Vein endothelial cell (primary cell): ENCODE measurements at places on chromosomes 11 and 22. TPM values are rescaled to one million over a fixed set of nuclear protein-coding genes. Genes with fewer than 3 reads are reported as not detected.

OR51F2 gene
- not detected in 2 replicates for total RNA-seq

GLB1L2 gene
- 0.67 and 1.6 TPM in 2 replicates for total RNA-seq

ZDHHC5 gene
- 62.7 and 67.0 TPM in 2 replicates for total RNA-seq

GSTT2B gene
- total RNA-seq: 4.2 and 8.8 TPM in 2 replicates

APOBEC3B gene
- 0.98 and 2.9 TPM in 2 replicates for total RNA-seq

OR52N4 gene
- not detected in 2 replicates for total RNA-seq

SCGB1D4 gene
- not detected in 2 replicates for total RNA-seq

SCGB1A1 gene
- total RNA-seq: not detected in 2 replicates

AQP11 gene
- 0.19 and 0.33 TPM in 2 replicates for total RNA-seq

ADM gene
- 130 and 211 TPM in 2 replicates for total RNA-seq

P2RY2 gene
- 3.3 and 5.7 TPM in 2 replicates for total RNA-seq

FAM181B gene
- under 0.01 TPM in 2 replicates for total RNA-seq

RNF214 gene
- 14.2 and 14.4 TPM in 2 replicates for total RNA-seq

OR52H1 gene
- total RNA-seq: 0.65 TPM in 1 of 2 replicates, not detected in the other

ZP1 gene
- not detected in 2 replicates for total RNA-seq

CHRM4 gene
- not detected in 2 replicates for total RNA-seq

OR51E2 gene
- total RNA-seq: not detected in 2 replicates

DEUP1 gene
- total RNA-seq: not detected in 2 replicates

SLC22A6 gene
- total RNA-seq: not detected in 2 replicates

KCNJ11 gene
- 0.19 TPM in 1 of 2 replicates, not detected in the other for total RNA-seq

NRIP3 gene
- 6.9 and 10.3 TPM in 2 replicates for total RNA-seq

KDELR3 gene
- total RNA-seq: 43.3 and 56.8 TPM in 2 replicates

PGAP2 gene
- 11.5 and 11.8 TPM in 2 replicates for total RNA-seq

KCNE3 gene
- total RNA-seq: 0.33 and 1.1 TPM in 2 replicates

AMBRA1 gene
- 27.5 and 31.7 TPM in 2 replicates for total RNA-seq

DNAJC4 gene
- total RNA-seq: 9.4 and 18.3 TPM in 2 replicates

TOP3B gene
- 34.0 and 36.1 TPM in 2 replicates for total RNA-seq

ME3 gene
- total RNA-seq: 58.2 and 77.4 TPM in 2 replicates

CTSF gene
- 14.5 and 26.8 TPM in 2 replicates for total RNA-seq

SPINDOC gene
- total RNA-seq: 27.4 and 28.8 TPM in 2 replicates

TUBA8 gene
- total RNA-seq: 3.9 and 5.7 TPM in 2 replicates

PGA3 gene
- not detected in 2 replicates for total RNA-seq

TRIM3 gene
- 16.7 and 19.9 TPM in 2 replicates for total RNA-seq

FOXR1 gene
- not detected in 2 replicates for total RNA-seq

OR6T1 gene
- not detected in 2 replicates for total RNA-seq

TOB2 gene
- 45.1 and 53.6 TPM in 2 replicates for total RNA-seq
